GM13977 (cell line): ENCODE measurements at places on chromosomes 7 and 10.
A peak's percentile ranks its signal among the peaks of the same experiment; 100 is the strongest.

GRCh38 chr7:98963305-98963704 lies 85.0 kb downstream of the TRRAP start:
- no peak for DNase-seq

DNA sequence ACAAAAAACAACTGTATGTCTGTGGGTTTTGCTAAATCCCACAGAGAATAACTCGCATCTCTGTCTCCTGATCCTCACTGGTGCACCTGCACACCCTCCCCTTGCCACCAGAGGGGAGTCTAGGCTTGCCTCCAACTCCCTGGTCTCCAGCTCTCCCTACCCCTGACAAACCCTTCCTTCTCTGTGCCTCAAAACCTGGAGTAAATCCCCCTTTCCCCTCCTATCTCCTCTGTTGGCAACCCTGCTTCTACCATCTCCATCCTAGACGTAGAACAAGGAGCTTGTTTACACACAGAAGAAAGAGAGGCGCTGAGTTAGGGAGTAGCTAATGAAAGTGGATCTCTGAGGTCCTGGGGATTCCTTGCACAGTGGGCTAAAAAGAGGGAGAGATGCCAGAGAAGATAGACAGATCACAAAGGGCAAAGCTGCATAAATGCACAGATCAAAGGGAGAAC lies 6.0 kb downstream of the MBLAC1 start:
- DNase-seq, result peak; percentile 80

- DNase-seq, result no peak
These were observed 339.7 kb downstream of the HGF start for GRCh38 chr7:81430150-81430549.

DNA sequence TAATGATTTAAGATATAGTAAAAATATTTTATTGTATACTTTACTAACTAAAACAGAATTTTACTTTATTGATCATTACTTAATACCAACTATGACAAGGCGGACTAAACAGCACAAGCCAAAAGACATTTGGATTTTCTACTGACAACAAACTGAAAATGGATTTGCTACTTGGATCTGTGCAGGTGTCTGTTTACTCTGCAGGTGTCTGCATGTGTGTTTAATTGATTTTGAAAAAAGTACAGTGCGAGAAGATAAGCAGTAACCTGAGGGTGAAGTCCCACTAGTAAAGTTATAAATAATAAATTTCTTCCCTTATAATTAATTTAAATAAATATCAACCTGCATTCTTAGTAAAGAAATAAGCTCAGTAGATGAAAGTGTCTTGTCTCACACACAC lies 696.8 kb upstream of the MBL2 start:
- DNase-seq, result no peak

DNA sequence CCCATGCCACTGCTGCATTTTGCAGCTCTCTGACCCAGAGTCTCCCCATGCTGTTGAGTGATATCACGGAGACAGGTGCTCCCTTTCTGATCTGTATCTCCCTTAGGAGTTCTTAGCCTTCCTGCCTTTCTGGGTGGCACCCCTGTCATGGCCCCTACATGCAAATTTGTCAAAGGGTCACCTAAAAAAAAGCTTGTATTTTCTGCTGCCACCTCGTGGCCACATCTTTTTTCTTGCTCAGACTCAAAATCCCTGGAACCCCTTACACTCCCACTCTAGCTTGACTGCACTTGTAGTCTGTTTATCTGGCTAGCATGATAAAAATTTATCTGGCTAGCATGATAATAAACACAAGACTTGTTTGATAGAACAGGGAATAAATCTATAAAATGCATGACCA lies 809.1 kb downstream of the SORCS1 start:
- no peak for DNase-seq

DNA sequence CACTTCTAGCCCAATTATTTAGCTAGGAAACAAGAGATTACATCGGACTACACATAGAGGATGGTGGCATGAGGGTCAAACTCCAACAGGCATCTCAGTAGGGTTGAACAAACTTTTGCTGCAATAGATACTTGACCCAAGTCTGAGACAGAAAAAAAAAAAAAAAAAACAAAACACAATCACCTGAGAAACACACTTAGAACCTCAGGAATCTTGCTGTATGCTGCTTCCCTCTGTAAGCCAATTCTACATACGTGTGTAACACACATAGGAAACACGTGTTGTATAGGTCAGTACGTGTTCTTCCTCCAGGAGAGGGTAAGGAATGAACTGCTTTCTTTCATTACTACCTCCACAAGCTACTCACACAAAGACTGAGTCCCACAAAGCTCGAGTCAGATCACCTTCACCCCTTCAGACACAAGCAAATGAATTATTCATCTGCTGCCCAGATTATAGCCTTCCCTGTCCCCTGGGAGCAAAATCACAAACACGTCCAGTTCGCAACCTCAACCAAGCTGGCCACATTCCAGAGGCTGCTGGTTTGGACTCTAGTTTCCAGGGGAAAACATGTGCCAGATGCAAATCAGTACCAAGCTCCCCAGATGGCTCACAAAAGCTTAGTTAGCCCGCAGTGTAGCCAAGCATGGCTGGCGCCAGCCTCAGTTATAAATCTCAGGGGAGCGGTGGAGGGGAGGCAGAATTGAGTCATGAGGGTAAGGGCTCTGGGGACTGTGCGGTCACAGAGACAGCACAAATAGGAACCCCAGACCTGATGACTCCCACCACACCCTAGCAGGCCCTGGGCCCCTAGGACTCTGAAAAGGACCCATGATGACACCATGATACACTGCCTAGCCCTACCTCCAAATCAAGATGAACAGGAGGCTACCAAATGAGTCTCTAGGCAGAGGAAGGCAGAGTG lies 15.1 kb downstream of the PSAP start:
- peak; percentile 89 for DNase-seq

DNA sequence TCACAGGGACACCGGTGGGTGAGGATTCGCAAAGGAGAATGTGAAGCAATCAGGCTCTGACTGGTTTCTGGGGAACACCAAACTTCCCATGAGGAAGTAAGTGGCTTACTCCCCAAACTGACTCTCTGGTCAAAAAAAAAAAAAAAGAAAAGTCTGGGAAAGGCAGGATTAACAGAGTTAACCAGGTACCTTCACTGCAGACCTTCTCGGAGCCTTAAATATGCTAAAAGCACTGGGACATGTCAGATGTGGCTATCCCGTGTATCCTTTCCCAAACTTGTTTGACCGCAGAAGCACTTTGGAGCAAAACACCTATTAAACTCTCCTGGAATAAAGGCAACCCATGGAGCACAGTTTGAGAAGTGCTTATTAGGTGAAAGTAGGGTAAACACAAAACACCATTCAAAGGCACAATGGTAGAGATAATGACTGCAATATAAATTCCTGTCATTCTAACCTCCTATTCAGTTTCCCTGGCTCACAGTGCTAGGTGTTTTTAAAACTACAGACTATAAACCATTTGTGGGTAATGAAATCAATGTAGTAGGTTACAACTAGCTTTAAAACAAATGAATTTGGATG lies 44.1 kb upstream of the MXI1 start:
- DNase-seq, result no peak

DNA sequence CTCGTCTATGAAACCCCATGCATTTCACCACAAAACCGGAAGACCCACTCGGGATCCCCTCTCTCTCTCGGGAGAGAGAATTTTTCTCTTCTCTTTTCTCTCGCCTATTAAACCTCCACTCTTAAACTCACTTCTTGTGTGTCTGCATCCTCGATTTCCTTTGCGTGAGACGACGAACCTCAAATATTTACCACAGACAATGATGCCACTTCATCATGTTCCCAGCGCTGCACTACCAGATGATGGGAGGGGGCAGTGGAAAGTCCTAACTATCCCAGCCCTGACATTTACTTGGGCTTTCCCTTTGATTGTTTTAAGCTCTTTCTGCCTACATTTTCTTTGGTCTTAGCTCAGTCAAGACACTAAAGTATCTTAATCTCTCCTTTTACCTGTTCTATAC lies 906.7 kb downstream of the GRID1 start:
- no peak for DNase-seq

DNA sequence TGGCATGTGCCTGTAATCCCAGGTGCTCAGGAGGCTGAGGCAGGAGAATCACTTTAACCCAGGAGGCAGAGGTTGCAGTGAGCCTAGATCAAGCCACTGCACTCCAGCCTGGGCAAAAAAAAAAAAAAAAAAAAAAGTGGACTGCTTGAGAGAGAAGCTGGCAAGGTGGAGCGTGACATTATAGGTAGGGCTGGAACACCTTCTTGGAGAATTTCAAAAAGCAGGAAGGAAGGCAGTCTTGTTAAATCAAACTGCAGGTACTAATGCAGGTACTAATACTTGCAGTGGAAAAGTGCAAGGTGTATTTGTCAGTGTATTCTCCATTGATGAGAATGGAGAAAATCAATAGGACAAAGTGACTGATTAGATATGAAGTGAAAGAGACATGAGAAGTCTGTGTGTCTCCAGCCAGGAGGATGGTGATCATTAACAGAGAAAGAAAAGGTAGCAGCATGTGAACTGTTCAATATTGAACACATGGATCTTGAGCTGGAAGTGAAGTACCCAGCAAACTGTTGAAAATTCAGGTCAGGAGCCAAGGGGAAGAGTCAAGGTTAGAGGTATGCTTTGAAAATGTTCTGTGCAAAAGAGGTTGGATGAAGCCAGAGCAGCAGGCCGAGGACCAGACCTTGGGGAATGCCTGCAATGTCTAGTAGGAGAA lies 12.6 kb upstream of the SLC16A12 start:
- no peak for DNase-seq

DNA sequence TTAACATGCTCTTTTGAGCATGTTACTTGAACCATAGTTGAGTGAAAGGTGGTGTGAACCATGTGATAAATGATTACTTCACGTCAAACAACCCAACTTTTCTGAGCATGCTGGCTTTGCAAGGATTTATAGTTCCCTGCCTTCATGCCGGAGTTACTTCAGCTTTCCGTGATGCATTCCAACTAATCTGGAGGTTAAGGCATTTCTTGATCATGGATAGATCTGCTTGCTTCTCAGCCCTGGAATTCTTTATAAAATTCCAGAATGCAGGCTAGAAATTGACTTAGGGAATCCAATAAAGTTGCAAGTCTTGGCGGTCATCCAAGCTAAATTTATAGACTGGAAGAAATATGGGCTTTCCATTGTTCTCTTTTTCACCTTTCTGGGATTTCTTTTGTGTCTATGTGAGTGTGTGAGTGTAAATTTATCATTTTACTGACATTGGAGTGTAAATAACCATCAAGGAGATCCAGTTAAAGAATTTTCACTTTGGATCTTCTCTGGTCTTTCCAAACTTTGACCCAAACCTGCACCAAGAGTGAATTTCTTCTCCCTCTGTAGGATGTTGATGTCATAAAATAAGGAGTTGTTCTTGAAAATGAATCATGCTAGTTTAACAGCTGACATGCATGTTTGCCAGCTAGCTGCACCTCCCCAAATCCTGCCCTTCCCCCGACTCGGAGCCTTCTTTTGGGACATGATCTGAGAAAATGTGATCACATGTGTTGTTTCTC lies 289.0 kb downstream of the TWIST1 start:
- DNase-seq, result no peak

- DNase-seq, result no peak
These were observed 999 bp downstream of the ITIH5 start for GRCh38 chr10:7665767-7666166.

GRCh38 chr10:102769375-102770107 lies 25.8 kb downstream of the WBP1L start:
- DNase-seq, result no peak

GRCh38 chr7:149680331-149681025 lies 92.9 kb downstream of the ZNF467 start:
- DNase-seq, result no peak

GRCh38 chr7:157657741-157658740 lies 321.2 kb downstream of the DNAJB6 start:
- DNase-seq, result no peak

DNA sequence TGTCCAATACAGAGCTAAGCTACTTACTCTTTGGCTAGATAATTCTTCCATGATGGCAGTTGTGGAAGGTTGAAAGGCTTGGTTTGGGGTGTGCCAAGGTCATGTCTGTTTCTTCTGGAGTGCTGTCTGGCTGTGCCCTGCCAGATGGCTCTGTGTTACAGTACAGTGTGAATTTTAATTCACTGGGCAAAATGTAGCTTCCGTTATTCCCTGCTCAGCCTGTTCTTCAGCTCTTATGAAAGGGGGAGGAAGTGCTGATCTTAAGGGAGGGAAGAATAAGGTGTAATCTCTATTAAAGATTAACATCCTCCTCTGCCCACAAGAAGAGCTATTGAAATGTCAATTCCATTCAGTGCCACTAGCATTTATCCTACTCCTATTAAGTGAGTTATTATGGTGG lies 52.2 kb downstream of the SND1 start:
- no peak for DNase-seq

- no peak for DNase-seq
These were observed 72.6 kb downstream of the COPG2 start for GRCh38 chr7:130595986-130596385.

- DNase-seq, result no peak
These were observed 4.0 kb downstream of the NUDT5 start for GRCh38 chr10:12191715-12192114.

- DNase-seq, result no peak
These were observed 256.8 kb upstream of the FZD8 start for GRCh38 chr10:35898716-35899440.

DNA sequence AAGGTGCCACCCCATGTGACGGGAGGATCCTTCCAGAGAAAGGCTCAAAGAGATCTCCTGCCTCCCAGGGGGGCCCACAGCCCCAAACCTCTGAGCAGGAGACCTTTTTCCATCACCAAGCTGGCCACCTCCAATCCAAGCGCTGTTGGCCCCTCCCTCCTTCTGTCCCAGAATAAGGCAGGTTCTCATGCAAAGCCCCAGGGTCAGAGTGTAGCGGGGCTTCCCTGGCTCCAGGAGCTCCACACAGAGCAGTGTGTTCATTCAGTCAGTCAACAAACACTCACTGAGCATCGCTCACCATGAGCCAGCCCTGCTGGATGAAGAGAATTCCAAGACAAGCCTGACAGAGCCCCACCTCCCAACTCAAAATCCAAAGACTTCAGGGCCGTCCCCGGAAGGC lies 39.0 kb downstream of the TNRC18 start:
- no peak for DNase-seq

- no peak for DNase-seq
These were observed 2.6 kb upstream of the ZNRF2 start for GRCh38 chr7:30281791-30282190.

GRCh38 chr10:49615721-49616120 lies 1.9 kb downstream of the CHAT start:
- no peak for DNase-seq
